Stimulated activated CD8-positive, alpha-beta memory T cell treated with anti-CD3 and anti-CD28 coated beads, Interleukin-7, amount 100 ng/mL, for 1 hour (primary cell): ENCODE measurements at places on chromosomes 6 and 20.

DNA sequence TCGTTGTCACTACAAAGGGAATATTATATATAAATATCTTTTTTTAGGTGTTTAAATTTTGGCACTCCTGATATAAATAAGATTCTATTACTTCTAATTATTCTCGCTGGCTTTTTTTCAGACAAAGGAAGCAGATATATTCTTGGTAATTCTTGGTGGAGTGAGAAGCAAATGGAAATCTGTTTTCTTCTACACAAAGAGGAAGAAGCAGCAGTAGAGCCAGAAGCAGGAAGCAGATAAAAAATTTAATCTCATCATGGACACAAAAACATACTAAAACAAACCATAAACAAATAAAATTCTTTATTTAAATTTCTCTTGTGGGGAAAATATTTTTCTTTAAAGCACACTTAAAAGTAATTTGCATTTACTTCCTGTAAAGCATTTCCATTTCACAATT, 3.7 kb upstream of the KIAA0319 start:
- DNase-seq, result no peak

DNA sequence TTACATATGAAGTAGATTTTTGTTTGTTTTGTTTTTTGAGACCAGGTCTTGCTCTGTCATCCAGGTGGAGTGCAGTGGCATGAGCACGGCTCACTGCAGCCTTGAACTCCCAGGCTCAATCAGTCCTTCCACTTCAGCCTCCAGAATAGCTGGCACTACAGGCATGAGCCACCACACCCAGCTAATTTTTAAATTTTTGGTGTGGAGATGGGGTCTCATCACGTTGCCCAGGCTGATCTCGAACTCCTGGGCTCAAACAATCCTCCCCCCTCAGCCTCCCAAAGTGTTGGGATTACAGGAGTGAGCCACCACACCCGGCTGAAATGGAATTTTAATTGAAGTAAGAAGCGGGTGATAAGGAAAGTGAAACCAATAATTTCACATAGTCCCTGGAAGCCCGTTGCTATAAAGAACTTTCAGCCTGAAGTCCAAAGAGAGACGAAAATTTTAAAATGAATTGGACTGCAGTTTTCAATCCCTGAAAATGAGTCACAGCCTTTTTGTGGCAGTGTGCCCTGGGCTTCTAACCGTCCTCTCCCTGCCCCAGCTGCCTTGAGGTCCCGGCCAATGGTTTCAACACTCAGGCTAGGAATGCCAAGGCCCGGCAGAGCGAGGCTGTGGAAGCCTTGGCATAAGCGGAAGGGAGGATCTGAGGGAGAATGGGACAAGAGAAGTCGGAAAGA, 757 bp downstream of the RAET1E start:
- DNase-seq, result no peak

GRCh38 chr6:129655334-129655733, 54.6 kb downstream of the ARHGAP18 start:
- DNase-seq, result no peak

DNA sequence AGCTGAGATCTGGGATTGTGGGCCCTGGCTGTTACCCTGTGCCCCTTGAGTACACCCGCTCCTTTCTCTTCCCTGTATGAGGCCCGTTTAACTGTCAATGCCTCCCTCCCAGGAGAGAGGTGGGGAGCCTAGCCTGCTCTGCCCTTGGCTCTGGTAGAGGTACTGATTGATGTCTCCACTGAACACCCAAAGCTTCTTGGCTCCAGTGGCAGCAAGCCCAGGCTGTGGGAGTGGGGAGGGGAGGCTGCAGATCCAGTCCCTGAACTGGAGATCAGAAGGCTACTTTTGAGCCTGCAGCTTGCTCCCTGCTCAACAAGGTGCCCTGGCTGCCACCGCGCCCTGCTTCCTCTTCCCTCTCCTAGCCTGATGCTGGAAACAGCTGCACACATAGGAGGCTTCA, 7.5 kb downstream of the LRRC73 start:
- no peak for DNase-seq

DNA sequence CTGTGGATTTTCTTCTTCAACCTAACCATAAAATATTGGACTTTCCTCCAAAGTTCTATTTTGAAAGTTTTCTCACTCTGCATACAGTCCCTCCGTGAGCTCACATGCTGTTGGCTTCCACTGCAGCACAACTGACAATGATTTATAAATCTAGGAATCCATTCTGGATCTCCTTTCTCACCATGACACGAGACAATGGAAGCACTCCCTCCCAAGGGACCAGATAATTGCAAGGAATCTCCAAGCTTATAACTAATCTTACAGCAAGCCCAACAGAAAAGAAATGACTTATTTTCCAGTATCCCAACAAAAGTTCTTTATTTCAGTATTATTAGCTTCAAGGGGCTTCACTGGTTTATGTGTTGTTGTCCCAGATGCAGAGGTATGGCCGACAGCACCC, 729.0 kb downstream of the RFPL4B start:
- DNase-seq, result no peak

- no peak for DNase-seq
Observed at GRCh38 chr6:108737594-108738546, 110.4 kb upstream of the ARMC2 start.

DNA sequence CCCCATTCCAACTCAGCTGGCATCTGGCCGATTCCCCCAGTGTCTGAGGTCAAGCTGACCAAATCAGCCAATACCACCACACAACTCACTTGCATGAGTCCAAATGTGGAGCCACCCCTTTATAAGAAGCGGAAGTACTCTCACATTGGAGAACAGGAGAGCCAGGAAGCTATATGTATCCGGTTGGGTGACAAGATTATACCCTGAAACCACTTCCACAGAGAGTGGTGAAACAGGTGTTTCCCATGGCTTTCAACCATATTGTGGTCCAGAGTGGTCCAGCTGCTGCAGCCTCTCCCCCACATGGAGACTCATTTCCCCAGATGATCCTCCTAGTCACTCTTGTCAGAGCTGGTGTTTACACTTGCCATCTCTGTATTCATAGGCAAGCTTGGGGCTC, 24.0 kb upstream of the SERINC1 start:
- no peak for DNase-seq

DNA sequence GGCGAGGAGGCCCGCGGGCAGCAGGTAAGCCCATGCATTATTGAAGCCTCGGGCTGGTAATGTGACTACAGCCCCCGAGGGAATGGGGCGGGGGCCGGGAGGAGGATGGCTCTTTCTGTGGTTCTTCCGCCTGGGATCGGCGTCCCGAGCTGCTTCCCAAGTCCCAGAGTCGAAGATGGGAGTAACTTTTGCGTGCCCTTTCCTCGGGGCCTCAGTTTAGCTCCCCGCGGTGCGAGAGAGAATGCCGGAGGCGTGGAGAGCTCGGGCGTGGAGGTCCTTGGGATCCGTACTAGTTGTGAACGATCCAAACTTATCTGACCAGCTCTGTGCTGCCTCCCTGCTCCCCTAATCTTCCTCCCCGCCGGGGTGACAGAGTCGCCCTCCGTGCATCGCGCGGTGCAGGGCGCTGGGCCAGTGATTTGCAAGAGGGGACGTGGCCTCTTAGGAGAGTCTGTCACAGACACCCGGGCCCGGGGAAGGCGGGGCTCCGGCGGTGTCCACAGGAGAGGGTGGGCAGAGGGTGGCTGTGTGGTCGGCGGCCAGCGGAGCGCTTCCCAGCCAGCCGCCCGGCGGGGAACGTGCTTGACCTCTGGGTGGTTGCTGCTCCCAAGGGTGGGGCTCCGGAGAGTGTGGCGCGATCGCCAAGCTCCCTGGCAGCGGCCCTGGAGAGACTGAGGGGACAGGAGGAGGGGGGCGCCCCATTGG, 815 bp downstream of the UTRN start:
- no peak for DNase-seq
